ENCODE measurements at places on chromosomes 3 and 15. TPM values are rescaled to one million over a fixed set of nuclear protein-coding genes. Genes with fewer than 3 reads are reported as not detected.

Gene GOLGA8M
- 6.0 TPM for total RNA-seq

- no peak for DNase-seq
These were observed 219.1 kb upstream of the FEZF2 start for GRCh38 chr3:62592408-62592807.

Gene DNAH12
- 0.20 TPM for total RNA-seq

- DNase-seq = no peak
These were observed 128.9 kb downstream of the AQP9 start for GRCh38 chr15:58267051-58267450.

Gene CHRNA7
- total RNA-seq = 5.2 TPM

DNA sequence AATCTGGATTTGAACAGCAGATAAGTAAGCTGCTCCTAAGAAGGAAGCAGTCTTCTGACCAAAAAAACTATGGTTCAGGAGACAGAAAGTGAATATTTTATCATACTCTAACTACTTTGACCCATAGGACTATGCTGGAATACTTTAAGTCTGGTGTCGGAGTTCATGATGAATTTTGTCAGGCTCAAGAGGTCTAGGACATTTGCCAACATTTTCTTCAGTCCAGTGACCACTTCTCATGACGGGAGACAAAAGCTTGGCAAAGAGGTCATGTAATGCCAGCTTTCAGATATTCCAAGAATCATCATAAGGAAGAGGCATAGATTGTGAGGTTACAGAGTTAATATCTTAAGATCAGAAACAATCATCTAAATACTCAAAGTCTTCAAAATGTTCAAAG lies 20.5 kb upstream of the DCBLD2 start:
- no peak for DNase-seq

Gene SH2D7
- not detected for total RNA-seq

GRCh38 chr15:74847432-74847831 lies 4.5 kb upstream of the ULK3 start:
- no peak for DNase-seq

- no peak for DNase-seq
These were observed 28.8 kb upstream of the CCDC50 start for GRCh38 chr3:191300422-191300821.

Gene CACNA1D
- 0.72 TPM for total RNA-seq

GRCh38 chr3:25090698-25091453 lies 337.2 kb upstream of the RARB start:
- DNase-seq = no peak

DNA sequence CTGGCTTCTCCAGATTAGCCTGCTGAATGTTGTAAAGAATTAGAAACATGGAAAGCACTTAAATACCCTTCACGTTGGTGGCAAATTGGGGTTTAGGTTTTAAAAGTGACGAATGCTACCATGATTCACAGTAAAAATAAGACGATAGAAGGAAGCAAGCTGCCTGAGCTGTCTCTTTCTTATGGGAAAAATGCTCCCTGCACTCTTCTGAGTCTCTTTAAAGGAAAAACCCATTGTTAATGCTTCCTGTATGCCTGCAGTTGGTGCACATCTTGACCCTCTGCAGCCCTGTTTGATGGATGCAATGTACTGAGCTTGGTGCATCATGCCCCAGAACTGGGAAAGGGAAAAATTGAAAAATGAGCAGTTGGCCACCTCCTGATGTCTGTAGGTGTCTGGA lies 258.6 kb upstream of the RASGRP1 start:
- DNase-seq = no peak

- no peak for DNase-seq
These were observed 675 bp downstream of the PSMD6 start for GRCh38 chr3:64022451-64023186.

DNA sequence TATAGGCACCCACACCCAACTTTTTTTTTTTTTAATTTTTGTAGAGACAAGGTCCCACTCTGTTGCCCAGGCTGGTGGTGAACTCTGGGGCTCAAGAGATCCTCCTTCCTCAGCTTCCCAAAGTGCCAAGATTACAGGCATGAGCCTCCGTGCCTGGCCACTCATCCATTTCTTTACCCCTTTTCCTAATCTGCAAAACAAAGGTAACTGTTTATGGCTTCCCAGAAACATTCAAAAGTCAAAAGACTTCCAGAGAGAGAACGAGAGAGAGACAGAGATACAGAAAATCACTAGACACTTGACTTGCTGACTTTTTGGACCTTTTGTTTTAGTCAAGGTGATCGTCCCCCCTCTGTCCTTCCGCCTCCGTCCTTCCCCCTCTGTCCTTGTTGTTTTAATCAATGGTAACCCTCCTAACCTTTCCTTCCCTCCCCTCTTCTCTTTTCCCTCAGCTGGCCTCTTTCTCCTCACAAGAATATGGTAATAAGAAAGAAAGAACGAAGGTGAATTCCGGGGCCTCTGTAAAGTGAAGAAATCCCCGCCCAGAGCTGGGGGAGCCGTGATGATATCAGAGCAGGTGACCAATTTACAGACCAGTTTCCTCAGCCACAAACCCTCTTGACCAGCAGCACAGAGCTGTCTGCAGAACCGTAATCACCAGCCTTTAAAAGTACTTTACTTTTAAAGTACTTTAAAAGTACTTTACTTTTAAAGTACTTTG lies 21.9 kb downstream of the KLHL6 start:
- DNase-seq = no peak

GRCh38 chr15:58842713-58843396 lies 71.8 kb downstream of the MINDY2 start:
- DNase-seq = no peak

- DNase-seq = no peak
These were observed at the start of gene SST for GRCh38 chr3:187669675-187670504. Gene SST, minus strand, starts transcription at chr3:187670394. Its CDS starts 103 bp downstream, at chr3:187670291.

Data from ovary (tissue), 10 donors.